Activated CD8-positive, alpha-beta memory T cell treated with anti-CD3 and anti-CD28 coated beads, Interleukin-2, amount 10 ng/mL, durations not matched to agents 7 days and 5 days (primary cell): ENCODE measurements at places on chromosomes 11 and 22. TPM values are rescaled to one million over a fixed set of nuclear protein-coding genes. Genes with fewer than 3 reads are reported as not detected.

Gene FGF19
- total RNA-seq: not detected

Gene MUC15
- total RNA-seq: not detected

Gene LDHAL6A
- total RNA-seq: not detected

Gene RASGRP2
- total RNA-seq: 123 TPM

Gene CAPN5
- total RNA-seq: 0.20 TPM

Gene SLC25A18
- not detected for total RNA-seq

Gene SCGB1D2
- not detected for total RNA-seq

Gene RFPL1
- not detected for total RNA-seq

Gene TMEM225
- not detected for total RNA-seq

Gene C1QTNF4
- not detected for total RNA-seq

Gene TRIM51
- total RNA-seq: not detected

Gene FOLH1
- total RNA-seq: not detected

Gene IFITM10
- 1.3 TPM for total RNA-seq

Gene FREY1
- 0.93 TPM for total RNA-seq

Gene ANO9
- 33.0 TPM for total RNA-seq

Gene C22orf31
- total RNA-seq: not detected

Gene MFRP
- not detected for total RNA-seq

Gene SLCO2B1
- total RNA-seq: not detected

Gene MMP8
- not detected for total RNA-seq

Gene OR6A2
- not detected for total RNA-seq

Gene CEP126
- total RNA-seq: 1.8 TPM

Gene YPEL1
- total RNA-seq: 21.6 TPM

Gene ART1
- total RNA-seq: not detected

Gene MS4A14
- total RNA-seq: not detected

Gene P2RY2
- not detected for total RNA-seq

Gene OR10V1
- not detected for total RNA-seq
